ELR (cell line): ENCODE measurements at places on chromosomes 2 and 18.

DNA sequence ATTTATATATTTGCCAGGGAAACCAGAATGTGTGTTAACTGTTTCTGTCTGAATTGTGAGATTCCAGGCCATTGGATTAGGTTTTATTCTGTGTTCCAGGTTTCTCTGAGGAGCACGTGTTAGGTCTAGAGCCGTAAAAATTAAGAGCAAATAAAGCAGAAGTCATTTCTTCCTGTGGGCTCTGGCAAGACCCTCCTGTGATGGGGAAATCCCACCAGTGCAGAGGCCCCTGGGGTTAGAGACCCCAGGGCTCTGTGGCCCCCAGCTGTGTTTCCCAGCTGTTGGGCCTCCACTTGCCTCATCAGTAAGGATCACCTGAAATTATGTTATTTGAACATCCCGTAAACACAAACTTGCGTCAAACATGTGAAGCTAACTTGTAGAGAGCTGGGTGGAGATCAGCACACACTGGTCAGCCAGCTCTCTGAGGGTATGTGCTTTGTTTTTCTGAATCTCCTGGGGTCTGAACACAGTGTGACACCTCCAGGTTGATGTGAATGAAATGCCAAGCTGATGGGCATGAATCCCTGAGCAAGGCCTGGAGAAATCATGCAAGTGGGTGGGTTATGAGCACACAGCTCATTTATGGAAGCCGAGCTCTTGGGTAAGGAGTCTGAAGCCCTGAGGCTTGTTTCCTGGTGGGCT lies 50.3 kb downstream of the HK2 start:
- no peak for DNase-seq

DNA sequence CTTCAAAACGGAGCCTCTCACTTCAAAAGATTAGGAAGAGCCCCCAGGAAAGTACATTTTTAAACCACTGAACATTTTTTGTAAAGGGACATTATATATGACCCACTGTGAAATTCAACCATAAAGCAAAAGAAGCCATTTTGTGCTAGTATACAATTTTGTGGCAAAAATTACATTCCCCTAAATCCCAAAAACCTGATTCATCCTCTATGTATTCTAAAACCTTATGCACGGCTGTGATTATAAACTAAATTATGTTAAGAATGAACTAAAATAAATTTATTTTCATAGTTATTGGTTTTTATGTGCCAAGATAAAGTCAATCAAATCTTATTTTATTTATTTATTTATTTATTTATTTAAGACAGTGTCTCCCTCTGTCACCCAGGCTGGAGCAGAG lies 48.5 kb downstream of the RTN4 start:
- DNase-seq, result peak; percentile 30

DNA sequence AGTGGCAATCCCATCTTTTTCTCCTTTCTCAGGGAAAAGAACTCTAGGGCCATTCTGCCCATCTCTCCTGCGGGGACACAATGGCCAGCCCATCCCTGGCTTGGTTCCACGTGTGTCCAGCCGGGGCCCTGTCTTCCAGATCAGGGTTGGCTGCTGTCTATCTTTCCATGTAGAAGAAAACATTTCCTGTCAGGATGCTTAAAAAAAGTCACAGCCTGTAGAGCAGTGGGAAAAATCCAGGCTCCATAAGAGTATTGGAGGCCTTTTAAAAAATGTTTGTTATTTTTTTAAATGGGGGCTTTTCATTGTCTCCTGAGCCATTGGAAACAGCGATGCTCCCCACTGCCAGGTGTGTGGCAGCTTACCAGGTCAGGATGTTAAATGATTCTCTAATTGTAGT lies 105.6 kb downstream of the TGFA start:
- no peak for DNase-seq

GRCh38 chr2:218615868-218616315 lies 8.2 kb downstream of the PLCD4 start:
- DNase-seq, result no peak

- peak; percentile 75 for DNase-seq
These were observed 11.3 kb downstream of the TSHZ1 start for GRCh38 chr18:75221897-75222296.

GRCh38 chr2:165239230-165239629 lies at the start of gene SCN2A:
Gene SCN2A (plus strand): TSS chr2:165239414. CDS start chr2:165295824, 56,410 bp downstream.
- DNase-seq, result peak; percentile 69

DNA sequence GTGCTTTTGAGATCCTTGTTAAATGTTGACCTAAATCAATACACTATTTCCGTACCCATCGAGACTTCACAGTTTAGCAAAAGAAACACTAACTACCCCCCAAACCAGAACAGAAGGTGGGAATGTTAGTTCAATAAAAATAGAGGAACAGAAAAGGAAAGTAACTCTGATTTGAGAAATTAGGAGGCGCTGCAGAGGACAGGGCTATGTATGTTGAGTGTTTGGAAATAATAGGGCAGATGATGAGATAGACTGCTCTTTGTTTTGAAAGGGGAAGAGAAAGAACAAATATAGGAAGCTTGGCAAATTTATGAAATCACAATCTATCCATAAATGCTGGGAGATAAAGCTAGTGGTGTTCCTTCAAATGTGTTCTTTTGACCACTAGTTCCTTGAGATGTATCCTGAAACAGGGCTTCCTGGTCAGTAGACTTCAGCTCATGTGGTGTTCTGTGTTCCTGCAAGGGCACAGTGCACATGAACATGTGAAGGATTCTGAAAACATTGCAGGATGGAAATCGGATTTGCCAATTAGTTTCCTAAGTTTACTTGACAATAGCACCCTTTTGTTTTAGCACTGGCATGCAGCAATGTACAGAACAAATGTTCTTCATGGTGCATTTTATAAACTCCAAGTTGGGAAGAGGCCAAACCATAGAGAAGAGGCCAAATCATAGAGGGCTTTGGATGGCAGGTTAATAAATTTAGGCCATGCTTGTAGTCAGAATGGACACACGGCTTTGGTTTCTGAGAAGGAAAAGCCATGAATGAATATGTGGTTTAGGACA lies 39.8 kb downstream of the RHBDD1 start:
- no peak for DNase-seq

- peak; percentile 26 for DNase-seq
These were observed at the start of gene SCN7A for GRCh38 chr2:166494140-166494624. Gene SCN7A (minus strand): TSS chr2:166494249. CDS start chr2:166477696, 16,553 bp downstream.
